CD4-positive, alpha-beta T cell treated with Interleukin-15 for 4 hours (primary cell): ENCODE measurements at places on chromosomes 7 and 10.

DNA sequence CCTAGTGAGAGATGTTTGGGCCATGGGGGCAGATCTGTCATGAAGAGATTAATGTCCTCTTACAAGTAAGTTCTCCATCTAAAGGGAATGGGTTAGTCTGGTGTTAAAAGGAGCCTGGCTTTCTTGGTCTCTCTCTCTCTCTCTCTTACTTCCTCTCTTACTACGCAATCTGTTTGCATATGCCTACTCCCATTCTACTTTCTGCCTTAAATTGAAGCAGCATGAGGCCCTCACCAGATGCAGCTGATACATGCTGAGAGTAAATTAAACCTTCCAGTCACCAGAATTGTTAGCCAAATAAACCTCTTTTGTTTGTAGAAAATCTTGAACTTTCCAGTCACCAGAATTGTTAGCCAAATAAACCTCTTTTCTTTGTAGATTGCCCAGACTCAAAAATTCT is 884.1 kb downstream of the NRG3 start:
- DNase-seq: no peak

DNA sequence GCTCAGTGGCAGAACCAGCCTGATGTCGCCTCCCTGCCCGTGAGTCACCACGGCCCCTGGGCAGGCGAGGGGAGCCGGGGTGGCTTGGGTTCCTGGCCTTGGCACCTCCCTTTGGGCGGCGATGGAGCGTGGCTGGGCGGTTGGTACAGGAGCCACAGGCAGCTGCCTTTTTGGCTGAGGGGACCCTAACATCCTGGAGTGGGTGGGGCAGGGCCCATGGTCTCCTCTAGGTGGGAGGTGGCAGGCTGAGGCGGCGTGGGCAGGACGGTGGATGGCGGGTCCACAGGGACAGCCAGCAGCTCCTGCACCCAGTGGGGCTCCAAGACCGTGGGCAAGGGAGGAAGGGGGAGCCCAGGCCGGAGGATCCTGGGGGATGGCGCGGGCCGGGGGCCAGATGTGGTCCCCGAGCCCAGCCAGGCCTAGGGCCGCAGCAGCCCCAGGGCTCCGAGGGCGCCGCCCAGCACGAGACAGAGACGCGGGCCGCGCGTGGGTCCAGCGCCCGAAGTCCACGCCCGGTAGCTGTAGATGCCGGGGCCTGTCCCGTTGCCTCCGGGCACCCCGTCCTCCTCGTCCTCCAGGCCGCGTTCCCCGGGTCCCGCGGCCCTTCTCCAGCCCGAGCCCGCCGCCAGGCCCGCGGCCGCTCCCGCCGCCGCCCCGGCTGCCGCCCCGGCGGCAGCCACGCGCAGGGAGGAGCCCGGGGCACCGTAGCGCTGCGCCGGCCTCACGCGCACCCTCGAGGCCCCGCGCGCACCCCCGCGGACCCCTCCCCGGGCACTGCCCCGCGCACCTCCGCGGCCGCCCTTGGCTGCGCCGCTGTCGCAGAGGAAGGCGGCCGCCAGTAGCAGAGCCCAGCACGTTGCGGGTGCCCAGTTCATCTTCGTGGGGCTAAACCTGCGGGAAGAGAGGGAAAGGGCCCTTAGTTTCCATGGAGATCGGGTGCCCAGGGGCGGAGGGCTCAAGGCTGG is 1.3 kb downstream of the SPRN start:
- DNase-seq: no peak

- DNase-seq: no peak
Observed at GRCh38 chr10:115092555-115093285, 445 bp upstream of the ATRNL1 start.

- no peak for DNase-seq
Observed at GRCh38 chr7:117777335-117778142, 95.7 kb downstream of the CTTNBP2 start.

- DNase-seq: peak; percentile 97
Observed at GRCh38 chr7:156640257-156640948, at the start of gene RNF32. Gene RNF32 (plus strand): TSS chr7:156640774. CDS start chr7:156643878, 3,104 bp downstream.
